ENCODE measurements at places on chromosomes 6 and 20.
A peak's percentile ranks its signal among the peaks of the same experiment; 100 is the strongest.

DNA sequence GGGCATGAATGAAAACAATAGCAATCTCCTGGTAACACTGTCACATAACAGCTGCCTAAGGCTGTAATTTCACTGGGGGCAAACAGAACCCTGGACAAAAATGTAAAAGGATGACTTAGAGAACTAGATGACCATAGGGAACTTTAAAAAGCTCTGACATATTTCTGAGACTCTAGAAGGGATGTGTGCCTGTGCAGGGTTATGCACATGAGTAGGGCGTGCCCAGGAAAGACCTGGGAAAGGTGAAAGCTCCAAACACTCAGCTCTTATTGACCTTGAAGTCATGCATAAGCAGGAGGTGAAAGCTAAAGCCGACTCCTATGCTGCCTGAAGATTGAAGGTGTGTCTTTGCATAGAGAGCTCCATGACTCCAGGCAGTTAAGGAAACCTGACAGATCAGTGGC is 118.4 kb upstream of the BTBD3 start:
- DNase-seq, result no peak

DNA sequence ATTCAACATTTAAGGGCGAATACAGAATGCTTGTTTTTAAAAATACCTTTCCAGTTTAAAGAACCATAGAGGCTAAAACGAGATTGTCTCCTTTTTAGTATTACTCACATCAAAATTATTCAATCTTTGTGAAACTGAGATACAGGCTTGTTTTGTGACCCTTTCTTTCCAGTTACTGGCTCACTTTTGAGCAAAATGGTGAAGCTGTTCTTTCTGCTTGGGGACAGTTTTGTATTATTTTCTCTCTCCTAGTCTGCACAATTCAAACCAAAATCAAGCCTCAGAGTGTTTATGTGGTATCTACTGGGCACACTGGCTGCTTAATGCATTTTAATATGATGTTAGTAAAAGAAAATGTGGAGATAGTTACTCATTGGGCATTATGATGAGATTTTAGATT is 36.5 kb downstream of the HIVEP1 start:
- DNase-seq, result no peak

DNA sequence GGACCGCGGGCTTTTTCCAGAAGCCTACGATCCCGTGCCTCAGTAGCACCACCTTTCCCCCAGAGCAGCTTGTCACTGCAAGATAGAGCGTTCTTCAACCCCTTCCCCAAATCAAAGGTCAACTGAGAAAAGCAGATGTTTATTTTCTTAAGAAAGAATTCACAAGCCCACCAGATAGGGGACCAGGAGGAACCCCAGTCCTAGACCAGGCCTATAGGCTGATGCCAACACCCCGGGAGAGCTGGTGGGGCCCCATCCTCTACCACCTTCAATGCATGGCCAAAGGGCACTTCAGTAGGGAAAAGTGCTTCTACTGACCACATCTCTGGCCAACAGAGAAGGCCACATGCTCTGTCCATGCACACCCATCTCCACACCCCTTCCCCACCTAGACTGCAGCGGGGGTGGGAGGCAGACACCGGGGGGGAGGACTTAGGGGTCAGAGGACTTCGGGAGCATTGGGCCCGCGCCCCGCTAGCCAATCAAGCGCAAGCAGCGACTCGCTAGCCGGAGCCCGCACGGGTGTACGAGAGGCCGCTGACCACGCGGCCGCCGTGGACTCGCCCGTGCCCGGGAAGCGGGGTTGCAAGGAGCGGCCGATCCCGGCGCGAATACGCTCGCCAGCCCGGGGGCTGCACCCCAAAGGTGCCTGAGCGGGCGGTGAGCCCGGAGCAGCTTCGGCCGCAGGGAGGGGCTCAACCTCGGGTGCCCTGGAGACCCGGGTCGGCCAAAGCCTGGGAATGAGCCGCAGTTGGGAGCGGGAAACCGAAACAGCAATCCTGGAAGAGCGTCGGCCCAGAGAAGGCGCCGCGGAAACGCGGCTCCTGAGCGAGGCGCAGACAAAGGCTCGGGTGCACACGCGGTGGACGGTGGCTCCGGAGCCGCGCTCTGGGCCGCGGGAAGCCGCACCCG is 2.8 kb downstream of the PDE10A start:
- DNase-seq, result peak; percentile 34

- DNase-seq, result peak; percentile 24
Observed at GRCh38 chr6:127879685-127880084, 21.2 kb downstream of the THEMIS start.

- no peak for DNase-seq
Observed at GRCh38 chr6:20203561-20204511, 8.4 kb downstream of the MBOAT1 start.

- DNase-seq, result no peak
Observed at GRCh38 chr20:35952480-35953386, 1.6 kb downstream of the SCAND1 start.

DNA sequence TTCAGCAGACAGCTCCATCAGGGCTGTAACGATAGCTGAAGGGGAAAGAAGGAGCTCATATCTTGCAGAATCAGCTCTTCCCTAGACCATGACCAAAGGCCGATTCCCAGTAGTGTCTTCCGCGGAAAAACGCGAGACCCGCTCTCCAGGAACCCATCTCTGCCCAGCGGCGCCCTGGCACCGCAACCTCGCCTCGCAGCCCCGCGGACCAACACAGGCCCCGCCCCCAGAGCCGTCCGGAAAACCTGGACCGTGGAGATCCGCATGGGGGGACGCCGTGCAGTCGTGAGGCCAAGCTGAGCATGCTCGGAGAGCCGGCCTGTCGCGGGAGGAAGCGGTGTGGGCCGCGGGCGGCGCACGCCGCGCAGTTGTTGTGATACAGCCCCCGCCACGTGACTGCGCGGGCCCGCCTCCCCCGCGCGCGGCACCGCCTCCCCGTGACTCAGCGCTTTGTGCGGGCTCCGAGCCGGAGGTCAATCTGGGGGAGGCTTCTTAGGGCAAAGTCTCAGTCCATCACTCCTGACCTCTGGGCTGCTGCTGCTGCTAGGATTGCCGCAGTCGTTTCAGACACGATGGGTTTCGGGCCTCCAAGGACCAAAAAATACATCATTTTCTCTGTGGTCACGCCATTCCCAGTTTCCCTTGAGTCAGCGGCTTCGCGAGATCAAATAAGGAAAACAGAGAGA is 3.1 kb upstream of the GCLC start:
- peak; percentile 99 for DNase-seq

- DNase-seq, result no peak
Observed at GRCh38 chr6:123913863-123914262, 110.2 kb downstream of the NKAIN2 start.

DNA sequence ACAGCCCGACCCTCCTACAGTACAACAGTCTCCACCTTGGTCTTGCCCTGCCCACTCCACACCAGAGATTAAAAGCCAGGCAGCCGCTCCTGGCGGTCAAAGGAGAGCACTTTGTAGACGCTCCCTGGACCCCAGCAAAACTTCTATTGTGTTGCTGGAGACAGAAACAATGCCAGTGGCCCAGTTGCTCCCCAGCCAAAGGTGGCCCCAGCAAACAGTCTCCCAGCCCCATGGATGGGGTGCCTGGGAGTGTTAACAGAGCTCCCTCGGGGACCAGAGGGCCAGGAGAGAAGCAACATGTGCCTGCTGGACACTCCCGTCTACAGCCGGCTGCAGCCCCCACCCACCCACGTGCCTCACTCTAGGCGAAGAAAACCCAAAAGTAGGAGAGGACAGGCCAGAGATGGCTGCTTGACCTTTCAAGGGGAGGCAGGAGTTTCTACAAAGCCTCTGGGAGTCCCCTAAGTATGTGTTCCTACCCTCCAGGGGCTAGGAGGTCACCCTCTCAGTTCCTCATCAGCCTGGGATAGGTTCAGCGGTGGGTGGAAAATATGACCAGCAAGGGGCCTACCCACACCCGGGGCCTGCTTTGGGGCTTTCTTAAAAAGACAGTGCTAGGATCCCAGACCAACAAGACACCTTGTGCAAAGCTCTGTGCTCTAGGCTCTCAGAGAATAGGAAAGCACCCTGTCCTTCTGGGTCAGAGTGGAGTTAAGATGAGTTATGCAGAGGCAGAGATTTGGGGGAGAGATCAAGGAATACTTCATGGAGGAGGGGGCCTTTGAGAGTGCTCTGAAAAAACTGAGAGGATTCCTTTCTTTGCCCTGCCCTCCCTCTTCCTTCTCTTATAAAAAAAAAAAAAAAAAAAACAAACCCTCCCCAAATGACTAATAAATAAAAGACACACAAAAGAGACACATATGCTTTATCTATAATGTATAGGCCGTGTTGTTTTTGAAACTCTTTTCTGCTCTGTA is 19.0 kb upstream of the PREX1 start:
- no peak for DNase-seq

DNA sequence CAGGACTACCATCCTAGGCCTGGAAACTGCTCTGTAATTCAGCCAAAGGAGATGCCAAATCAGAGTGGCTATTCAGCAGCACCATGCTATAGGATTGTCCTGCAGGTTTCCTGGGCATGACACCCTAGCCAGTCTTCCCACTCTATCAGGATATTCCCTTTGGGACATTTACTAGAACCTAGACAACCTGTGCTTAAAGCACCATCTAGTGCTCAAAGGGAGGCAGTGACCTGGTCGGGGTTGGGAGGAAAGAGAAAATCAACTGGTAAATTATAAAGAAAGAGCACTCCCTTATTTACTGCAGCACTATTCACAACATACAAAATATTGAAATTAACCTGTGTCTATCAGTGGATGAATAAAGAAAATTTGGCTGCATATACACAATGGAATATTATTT is 67.2 kb upstream of the SMLR1 start:
- DNase-seq, result peak; percentile 56

- DNase-seq, result no peak
Observed at GRCh38 chr6:23403460-23403859, 722.6 kb upstream of the NRSN1 start.

DNA sequence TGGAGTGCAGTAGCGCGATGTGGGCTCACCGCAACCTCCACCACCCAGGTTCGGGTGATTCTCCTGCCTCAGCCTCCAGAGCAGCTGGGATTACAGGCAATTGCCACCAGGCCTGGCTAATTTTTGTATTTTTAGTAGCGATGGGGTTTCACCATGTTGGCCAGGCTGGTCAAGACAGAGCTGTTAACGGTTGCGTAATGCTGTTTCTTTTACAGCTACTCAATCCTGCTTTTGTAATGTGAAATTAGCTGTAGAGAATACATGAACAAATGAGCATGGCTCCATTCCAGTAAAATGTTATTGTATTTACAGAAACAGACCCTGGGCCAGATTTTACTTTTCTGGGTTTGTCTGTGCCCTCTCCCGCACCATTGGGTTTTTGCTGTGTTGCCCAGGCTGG is 1.9 kb downstream of the PNLDC1 start:
- DNase-seq, result no peak

DNA sequence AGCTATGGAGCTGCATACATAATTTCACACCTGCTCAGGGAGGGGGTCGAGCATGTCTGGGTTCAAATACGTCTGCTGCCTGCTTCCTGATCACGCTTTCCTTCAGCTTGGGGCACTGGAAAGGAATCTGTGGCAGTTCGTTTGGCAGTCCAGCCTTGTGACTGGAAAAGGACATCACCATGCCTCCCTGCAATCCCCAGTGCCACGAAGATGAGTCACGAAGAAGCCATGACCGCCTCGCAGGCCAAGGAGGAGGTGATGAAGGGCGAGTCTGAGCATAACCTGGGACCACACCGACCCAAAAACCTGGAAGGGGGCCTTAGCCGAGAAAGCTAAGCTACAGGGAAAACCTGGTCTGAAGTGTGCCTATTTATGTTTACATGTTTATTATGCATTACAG is 13.1 kb downstream of the JAG1 start:
- DNase-seq, result no peak

DNA sequence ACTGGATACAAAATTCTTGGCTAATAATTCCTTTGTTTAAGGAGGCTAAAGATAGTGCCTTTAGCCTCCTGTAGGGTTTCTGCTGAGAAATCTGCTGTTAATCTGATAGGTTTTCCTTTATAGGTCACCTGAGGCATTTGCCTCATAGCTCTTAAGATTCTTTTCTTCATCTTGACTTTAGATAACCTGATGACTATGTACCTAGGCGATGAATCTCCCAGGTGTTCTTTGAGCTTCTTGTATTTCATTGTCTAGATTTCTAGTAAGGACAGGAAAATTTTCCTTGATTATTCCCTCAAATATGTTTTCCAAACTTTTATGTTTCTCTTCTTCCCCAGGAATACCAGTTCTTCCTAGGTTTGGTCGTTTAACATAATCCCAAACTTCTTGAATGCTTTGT is 479.4 kb upstream of the MAN1A1 start:
- no peak for DNase-seq

- peak; percentile 50 for DNase-seq
Observed at GRCh38 chr6:45698046-45698445, 317.6 kb downstream of the CLIC5 start.

GRCh38 chr20:45432294-45432693 is 16.4 kb downstream of the PIGT start:
- no peak for DNase-seq

DNA sequence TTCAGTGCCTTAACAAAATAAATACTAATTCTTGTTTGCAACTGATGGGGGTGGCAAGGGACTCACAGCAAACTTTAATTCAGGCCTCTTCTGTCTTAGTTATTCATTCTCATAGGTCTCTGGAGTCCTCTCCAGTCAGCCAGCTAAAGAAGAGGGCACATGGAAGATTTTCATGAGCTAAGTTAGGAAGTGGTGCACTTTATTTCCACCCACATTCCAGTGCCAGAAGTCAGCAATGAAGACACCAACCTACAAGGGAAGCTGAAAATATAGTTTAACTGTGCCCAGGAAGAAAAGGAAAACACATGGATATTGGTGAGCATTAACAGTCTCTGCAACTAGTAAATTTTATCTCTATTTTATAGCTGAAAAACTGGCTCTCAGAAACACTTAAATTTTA is 16.7 kb upstream of the IRAK1BP1 start:
- peak; percentile 9 for DNase-seq

DNA sequence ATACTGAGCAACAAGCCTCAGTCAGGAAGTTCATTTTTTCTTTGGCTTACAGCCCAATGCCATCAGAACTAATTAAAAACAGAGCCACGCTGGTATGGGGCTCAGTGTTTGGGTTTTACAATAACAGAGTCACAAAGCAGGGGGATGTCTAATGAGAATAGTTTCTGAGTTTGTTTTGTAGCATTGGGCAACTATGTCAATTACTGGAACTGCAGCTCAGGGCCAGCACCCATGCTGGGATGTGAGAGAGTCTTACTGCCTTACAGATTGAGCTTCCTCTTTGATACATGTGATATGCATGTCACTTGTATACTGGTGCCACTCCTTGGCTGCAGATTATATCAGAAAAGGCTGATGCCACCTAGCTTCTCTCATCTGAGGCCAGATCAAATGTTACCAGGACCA is 117.6 kb downstream of the TFAP2B start:
- DNase-seq, result no peak

Data from AG20443 (cell line).